Cerebellar nuclear complex (tissue), 1 donor: ENCODE measurements at places on chromosomes 4 and X.

- no peak for DNase-seq
Measured at GRCh38 chrX:16855363-16856075, 14.6 kb downstream of the RBBP7 start.

DNA sequence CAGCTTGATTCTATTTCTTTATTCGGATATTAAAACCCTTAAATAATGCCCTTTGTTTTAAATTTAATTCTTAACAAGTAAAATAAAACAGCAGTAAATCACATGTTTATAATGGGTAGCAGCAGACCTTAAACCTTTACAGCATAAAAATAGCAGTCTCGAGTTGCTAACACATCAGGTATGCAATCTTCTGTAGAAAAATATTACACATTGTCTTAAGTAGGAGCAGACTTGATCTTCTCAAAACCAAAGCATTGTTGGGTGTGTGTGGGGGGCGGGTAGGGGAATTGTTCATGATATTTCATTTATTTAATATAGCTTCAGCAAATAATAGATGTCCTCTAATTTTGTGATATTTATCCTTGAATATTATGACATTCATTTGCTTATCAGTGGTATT, 331.4 kb downstream of the PCDH7 start:
- DNase-seq, result no peak

GRCh38 chr4:28481565-28481964, 1620.9 kb downstream of the STIM2 start:
- no peak for DNase-seq

- DNase-seq, result no peak
Measured at GRCh38 chrX:129748305-129748704, 9.5 kb downstream of the XPNPEP2 start.
